ENCODE measurements at places on chromosomes 13 and 19.

DNA sequence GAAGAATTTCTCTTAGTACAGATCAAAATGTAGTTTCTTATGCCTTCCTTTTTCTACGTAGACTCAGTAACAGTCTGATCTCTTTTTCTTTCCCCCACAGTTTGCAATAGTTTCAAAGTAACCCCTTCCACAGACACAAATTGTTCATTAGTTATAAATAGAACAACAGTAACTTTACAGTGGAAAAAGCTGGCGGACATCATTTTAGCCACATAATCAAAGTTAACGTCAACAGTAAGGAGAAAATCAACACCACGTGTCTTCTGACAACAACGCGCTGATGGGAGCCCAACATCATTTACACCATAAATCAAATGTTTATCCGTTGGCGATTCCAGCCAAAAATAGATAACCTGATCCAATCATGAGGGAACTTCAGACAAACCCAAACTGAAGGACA lies 76.8 kb downstream of the ANKRD10 start:
- DNase-seq: no peak

DNA sequence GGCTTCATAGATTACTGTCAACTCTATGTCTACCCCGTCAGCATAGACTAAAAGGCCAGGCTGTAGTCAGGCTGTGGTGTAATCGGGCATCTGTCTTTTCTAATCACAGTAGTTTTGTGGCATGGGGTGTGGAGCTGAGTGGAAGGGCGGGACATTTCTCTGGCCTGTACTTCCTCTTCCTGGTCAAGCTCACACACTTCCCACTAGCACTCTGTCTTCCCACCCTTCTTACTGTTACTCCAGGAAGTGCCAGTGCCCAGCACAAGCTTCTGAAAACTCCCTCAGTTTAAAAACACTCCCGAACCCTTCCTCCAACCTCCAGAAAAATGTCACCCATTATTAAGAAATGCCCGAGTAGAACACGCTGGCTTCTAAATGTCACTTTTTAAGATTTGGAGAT lies 229.8 kb downstream of the KLF5 start:
- DNase-seq: no peak

DNA sequence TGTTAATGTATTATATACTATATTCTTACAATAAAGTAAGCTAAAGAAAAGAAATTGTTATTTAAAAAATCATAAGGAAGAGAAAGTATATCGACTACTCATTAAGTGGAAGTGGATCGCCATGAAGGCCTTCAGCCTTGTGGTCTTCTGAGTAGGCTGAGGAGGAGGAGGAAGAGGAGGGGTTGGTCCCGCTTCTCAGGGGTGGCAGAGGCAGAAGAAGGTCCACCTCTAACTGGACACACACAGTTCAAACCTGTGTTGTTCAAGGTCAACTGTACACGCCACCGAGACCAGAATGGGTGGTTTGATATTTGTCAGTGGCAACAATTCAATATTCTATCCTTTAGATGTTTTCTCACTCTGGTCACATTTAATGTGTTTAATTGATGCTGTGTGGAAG lies 67.2 kb downstream of the ALOX5AP start:
- no peak for DNase-seq

DNA sequence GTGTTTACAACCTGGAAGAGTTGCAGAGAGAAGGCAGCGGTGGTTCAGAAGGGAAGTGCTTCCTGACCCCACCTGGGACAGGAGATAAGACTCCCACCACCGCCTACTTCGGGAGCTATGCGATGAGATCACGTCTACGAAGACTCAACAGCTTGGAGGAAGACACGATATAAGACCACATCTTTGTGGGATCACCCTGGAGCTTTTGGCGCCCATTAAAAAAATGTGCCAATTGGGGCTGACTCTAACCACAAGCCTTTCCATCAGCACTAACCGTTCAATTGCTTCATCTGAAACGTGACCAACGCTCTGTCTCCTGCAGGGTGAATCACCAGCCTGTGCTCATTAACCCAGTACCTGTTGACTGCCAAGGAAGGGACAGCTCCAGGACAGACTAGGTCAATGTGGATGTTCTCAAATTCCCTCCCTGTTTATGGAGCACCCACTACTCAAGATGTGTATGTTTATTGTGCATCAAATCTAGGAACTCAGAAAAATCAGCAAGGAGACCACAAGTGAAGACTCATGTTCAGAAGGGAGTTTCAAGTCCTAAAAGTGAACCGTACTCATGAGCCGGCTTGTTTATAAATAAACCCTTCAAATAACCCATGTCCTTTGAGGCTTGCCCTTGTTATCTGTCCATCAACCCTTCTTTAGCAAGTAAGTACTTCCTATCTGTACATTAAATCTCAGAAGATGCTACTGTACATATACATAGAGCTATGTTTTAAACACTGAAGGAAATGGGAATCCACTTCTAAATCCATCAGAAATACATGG lies 67.5 kb downstream of the LATS2 start:
- no peak for DNase-seq

DNA sequence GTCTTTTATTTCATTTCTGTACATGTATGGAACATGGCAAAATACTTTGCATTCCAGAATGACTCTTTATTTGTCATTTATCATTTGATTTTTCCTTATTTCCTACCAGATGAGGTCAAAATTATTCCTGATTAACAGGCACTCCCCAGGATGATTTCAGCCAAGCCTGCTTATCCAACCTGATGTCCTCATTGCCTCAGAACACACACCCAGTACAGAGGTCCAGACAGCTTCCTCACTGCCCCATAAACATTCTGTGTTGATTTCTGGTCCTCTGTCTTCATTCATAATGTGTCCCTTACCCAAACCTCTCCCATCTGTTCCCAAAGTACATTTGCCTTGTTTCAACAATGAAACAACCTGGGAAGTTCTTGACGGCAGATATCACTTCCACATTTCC lies 367.4 kb downstream of the MTUS2 start:
- no peak for DNase-seq

- DNase-seq: no peak
These were observed 68.8 kb downstream of the DOCK9 start for GRCh38 chr13:98909016-98909415.

Data from NCI-H1694 (cell line).